ENCODE measurements at places on chromosomes 7 and 10.

DNA sequence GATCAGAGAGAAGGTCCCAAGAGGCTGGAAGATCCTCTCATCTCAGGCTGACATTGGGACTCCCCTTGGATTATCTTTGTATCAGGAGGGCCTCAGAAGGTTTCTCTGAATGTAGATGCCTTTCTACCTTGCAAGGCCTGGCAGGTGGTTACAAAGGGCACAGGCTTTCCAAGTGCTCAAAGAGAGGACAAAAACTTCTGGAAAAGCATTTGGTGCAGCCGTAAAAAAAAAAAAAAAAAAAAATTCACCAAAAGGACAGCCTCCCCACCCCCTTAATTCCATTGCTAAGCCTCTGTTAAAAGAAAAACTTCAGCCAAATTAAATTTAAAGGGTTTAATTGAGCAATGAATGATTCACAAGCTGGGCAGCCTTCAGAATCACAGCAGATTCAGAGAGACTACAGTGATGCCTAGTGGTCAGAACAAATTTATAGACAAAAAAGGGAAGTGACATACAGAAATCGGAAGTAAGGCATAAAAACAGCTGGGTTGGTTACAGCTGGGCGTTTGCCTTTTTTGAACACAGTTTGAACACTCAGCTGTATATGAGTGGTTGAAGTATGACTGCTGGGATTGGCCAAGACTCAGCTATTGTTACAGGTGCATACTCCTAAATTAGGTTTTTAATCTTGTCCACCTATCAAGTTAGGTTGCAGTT, 42.5 kb upstream of the LRGUK start:
- DNase-seq, result peak; percentile 86

DNA sequence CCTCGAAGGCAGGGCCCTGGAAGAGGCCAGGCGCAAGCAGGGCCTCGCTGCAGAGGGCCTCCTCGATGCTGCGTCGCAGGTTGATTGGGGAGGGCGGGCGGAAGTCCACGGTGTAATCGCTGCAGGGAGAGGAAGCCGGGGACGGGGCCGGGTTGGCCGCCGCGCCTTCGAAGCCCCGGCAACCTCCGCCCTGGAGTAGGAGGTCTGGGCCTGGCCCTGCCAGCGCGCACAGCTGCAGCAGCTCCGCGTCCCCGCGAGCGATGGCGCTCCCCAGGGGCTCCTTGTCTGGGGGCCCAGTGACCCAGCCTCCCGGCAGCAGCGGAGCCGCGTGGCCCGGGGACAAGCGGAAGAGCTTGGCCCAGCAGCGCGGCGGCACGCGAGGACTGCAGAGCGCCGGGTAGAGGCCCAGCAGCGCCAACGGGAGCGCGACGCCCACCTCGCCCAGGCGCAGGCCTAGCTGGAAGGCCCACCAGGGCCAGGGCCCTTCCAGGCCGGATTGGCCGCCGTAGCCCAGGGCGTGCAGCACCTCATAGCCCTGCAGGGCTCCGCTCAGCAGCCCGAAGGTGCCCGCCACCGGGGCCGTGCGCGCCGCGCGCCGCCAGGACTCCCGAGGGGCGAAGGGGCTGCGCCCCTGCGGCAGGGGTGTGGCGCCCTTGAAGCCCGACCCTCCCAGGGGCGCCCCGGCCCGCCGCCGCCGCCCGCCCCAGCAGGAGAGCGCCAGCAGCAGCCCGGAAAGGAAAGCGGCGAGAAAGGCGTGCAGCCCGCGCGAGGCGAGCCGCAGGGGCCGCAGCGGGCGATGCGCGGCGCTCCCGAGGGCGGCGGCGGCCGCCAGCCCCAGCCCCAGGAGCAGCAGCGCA, 7.8 kb upstream of the RBM28 start:
- DNase-seq, result no peak

DNA sequence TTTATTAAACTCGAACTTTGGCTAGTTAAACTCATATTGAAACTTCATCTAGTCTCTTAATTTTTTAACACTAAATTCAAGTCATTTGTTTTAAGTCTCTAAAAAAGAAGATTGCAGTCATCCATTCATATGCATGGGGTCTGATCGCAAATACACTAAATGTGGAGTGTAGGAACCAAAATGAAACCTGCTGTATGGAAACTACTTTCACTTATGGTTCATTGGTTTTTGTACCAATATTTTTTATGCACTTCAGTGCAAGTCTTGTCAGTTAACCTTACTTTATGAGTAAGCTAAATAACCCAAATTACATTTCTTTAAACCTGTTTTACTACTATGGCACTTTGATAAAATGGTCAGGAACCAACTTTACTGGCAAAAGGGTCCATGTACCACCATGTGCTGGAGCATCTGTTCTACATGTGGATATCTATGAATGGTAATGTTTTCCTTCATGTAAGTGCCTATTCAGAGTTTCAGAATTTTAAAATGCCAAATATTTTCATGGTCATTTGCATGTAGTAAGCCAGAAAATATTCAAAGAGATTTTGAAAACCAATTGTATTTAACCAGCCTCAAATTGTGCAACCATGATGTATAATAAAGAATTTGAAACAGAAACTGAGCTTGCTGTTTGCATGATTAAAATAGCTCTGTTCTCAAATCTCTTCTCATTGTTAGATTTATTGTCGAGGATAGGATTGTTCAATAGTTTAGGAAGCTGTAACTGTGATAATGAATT, 7.6 kb upstream of the SUPV3L1 start:
- peak; percentile 19 for DNase-seq

- no peak for DNase-seq
These were observed 32.7 kb downstream of the KCNMA1 start for GRCh38 chr10:77604941-77605351.

- DNase-seq, result peak; percentile 7
These were observed 223.5 kb upstream of the PHYHIPL start for GRCh38 chr10:58952747-58953466.

- no peak for DNase-seq
These were observed 72.6 kb downstream of the AP3M1 start for GRCh38 chr10:74078037-74078436.

- DNase-seq, result no peak
These were observed 217.1 kb downstream of the PRPF18 start for GRCh38 chr10:13803566-13804554.

DNA sequence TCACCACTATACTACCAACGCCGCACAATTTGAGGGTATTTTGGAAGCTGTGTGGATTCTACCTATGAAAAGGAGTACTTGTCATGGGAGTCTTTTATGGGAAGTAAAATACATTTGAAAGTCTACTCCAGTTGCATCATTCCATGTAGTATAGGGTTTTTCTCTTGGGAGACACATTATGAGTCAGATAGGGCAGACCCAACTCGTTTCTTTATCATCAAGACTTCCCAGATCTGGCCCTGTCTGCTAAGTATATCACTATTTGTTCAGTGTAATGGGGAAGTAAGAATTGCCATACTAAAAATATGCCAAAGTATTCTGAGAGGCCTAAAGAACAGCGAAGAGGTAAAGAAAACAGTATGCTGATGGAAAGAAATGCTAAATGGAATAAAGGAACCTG, 144.2 kb downstream of the SPAG6 start:
- peak; percentile 91 for DNase-seq

GRCh38 chr7:107233-107632, 85.1 kb upstream of the FAM20C start:
- DNase-seq, result no peak

DNA sequence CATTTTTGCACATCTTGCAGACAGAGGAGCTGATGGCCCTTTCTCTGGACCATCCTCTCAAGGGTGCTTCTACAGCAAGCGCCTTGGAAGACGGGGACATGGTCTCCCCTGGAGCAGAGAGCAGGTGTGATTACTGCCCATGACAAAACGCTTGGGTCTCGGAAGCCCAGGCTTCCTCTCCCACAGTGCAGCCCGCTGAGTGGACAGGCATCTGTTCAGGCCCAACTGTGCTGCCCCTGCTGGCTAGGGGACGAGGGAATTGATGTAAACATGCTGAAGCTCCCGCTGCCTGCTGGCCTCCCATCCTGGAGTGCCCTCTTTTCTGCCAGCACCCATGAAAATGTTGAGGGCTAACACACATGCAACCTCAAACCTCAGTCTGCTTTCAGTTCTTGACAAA, 14.3 kb downstream of the IL15RA start:
- DNase-seq, result no peak

DNA sequence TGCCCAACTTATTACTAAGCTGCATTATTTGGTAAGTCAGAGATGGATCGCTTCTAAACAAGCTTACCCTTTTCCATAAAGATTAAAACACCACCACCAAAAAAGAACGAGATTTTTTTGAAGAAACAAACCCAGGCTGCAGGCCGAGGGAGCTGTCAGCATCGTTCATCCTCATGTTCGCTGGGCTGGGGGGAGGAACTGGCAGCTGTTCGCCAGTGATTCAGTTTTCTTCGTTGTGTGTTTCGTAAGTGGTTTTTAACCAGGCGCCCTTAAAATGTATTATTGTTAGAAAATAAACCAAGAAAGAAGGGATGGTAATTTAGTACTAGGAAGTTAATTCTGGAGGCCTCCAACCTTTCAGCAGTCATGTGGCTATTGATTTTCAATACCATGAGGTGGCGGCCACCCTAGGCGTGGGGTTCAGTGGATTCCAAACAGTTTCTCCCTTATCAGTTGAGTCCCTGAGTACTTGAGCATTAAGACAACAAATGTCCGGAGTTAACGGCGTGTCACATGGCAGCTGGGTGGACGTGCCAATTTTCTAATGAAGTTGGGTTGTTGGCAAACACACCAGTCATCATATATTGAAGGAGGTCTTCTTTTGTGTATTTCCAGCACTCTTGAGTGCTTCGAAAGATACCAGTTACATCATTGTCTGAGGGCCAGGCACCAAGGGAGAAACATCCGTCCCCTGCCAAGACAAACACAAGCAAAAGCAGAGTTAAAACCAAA, 173.2 kb downstream of the EBF3 start:
- no peak for DNase-seq

GRCh38 chr10:74022926-74023629, 25.2 kb downstream of the VCL start:
- no peak for DNase-seq

DNA sequence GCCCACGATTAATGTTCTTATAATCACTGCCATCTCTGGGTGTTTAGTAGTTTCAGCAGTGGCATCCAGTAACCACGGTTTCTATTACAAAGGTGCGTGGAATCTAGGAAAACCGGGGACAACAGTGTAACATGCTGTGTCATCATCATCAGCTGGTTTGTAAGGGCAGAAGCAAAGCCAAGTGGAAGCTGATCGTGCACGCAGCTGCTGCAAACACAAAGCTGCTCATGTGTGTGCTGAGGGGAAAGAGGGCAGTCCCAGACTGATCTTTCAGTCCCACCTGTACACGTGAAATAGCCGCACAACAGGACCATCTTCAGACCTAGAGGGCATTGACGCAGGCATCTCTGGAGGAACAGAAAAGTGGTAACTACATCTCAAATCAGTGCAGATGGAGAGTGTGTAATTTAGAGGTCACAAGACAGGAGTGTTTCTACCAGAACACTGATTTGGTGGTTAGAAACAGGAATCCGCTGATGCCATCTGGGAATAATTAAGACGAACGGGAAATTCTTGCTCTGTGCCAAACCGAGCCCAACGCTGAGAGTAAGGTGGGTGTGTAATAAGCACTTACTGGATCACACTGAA, 13.4 kb downstream of the ANKRD16 start:
- no peak for DNase-seq

DNA sequence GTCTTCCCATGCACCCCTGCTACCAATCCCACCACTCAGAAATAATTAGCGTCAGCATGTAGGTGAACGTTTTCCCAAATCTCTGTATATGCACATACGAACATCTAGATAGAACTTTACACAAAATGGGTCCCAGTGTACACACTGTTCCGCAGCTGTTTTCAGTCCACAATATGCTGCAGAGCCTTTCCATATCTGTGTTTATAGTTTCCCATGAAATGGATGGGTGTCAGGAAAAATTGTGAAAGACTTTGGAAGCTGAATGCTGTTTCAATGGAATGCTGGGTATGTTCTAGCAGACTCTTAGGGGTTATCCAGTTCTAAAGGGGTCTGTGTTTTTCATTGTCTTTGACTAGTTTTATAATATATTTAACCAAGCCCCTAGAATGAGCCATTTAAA, 13.8 kb downstream of the GRK5 start:
- no peak for DNase-seq

GRCh38 chr7:34191162-34191561, 285.8 kb downstream of the BMPER start:
- DNase-seq, result no peak

GRCh38 chr10:115801992-115802391, 471.0 kb downstream of the GFRA1 start:
- no peak for DNase-seq

- no peak for DNase-seq
These were observed 194.4 kb upstream of the RNF32 start for GRCh38 chr7:156445997-156446761.

DNA sequence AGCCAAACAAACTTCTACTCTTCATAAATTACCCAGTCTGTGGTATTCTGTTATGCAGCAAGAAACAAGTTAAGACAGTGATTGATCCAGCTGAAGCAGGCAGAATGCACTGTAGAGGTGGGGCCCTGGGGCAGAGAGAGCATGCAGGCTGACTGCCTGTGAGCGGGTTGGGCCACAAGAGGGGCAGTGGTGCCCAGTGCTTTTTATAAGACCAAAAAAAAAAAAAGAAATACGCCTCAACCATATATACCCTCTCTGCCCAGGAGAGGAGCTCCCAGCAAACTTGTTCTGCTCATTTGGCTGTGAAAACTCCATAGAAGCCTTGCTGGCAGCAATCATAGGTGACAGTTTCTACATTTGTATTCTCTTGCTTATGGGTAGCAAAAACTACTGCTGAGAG, 104.7 kb downstream of the SORBS1 start:
- DNase-seq, result no peak

- no peak for DNase-seq
These were observed 78.2 kb downstream of the ELFN1 start for GRCh38 chr7:1748076-1748838.

GRCh38 chr7:48875045-48875916, 49.1 kb upstream of the CDC14C start:
- DNase-seq, result peak; percentile 31

DNA sequence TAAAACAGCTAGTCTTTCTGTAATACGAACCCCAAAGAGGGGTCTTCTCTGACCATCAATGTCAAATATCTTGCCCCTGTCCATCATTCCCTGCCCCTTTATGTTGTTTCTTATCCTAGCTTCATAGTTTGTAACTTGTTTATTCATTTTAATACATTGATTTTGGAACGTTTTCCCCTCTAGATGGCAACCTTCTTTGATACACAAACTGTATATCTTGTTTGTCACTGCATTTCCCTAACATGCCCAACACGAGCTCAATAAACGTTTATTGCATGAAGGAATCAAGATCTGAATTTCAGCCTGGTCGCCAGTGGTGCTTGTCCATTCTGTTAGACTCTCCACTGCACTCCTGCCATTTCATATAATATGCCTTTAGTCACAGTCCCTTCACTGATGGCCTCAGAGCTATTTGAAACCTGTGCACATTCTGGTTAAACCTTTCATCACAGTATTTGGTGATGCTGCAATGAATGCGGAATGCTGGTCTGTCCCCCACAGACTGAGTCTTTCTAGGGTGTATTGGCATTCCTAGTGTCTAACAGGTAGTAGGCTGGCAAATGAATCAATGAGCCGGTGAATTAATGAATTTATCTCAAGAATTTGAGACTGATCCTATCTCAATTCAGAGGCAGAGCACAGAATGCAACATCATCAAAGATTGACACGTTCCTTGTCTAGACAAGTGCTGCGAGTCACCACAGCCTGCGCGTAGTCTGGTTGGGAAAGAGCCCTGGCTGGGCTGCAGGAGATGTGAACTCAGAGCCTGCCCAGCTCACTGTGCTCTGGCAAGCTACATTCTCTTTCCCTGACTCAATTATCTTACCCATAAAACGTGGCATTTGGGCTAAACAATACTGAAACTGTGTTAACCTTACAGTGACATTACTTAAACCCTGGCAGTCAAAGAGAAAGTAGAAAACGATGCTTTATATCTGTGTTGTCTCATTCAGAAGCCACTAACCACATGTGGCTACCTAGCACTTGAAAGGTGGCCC, 55.2 kb upstream of the FRMD4A start:
- peak; percentile 14 for DNase-seq

Data from inflammatory macrophage treated with lipopolysaccharide for 4 hours (primary cell).